ENCODE measurements at places on chromosomes 5 and 9.

DNA sequence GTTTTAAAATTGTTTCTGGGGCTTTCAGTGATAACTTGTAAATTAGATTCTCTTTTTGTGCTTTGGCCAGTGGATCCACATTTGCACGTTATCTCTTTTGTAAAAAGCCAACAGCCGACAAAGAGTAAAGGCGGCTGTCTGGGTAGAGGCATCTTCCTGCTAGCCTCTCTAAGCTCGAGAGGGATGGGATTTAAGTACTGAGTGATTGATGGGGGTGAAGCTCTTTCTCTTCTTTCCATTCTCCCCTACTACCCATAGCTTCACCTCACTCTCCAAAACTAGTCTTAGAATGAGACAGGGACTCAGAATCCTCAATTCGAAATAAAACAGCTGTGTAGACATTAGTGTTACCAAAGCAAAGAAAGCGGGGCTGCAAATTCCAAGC, 3.4 kb downstream of the PBX3 start:
- DNase-seq, result no peak

DNA sequence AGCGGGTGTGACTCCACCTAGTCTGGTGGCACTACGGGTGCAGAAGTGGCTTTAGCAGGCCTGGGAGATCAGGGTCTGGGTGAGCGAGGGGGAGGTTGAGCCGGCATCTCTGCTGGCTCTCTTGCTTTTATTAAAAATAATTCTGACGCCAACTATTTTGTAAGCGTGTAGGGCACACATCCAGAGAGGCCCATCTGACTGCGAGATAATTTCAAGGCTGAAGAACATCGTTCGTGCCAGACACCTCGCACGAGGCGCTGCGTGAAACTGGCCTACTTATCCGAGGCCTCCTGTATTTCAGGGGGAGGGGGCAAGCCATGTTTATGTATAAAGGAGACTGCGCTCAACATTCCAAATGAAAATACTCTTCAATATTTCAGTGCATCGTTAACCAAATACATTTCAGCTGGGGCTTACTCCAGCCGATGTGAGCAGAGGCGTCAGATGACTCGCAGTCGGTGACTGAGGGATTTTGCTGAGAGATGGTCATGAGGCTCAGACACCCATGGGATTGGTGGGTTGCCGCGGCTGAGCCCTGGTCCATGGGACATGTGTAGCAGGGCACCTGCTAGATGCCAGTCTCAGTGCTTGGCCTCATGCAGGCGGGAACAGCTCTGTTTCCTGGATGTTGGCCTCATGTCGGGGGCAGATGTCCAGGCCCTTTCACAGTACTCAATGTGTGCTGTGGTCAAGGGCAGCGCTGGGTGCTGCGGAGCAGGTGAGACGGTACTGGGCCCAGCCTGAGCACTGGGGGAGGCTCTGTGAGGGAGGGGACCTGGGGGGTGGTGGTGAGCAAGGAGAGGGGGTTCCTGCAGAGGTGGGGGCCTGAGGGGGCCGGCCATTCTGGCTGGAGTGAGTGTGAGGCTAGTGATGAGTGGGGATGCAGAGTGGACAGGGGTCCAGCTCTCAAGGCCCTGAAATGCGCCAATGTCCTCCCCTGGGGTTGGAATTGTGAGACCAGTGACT, 201.5 kb downstream of the DAB2IP start:
- DNase-seq, result no peak

DNA sequence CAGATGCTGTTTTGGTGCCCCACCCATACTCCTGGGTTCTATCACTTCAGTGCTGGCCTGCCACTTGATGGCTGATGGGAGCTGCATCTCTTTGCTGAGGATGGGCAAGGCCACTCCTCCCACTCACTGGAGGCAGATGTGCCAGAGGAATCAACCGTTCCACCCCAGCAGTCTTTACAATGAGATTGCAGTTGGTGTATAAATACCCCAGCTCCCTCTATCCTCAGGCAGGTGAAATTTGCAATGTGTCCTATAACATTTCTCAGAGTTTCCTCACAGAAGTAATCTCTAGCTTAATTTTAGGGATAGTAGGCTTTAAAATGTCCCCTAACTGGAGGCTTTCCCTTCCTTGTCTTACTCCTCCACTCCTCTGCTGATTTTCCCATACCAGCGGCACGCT, 36.5 kb upstream of the ERCC6L2 start:
- DNase-seq, result no peak

DNA sequence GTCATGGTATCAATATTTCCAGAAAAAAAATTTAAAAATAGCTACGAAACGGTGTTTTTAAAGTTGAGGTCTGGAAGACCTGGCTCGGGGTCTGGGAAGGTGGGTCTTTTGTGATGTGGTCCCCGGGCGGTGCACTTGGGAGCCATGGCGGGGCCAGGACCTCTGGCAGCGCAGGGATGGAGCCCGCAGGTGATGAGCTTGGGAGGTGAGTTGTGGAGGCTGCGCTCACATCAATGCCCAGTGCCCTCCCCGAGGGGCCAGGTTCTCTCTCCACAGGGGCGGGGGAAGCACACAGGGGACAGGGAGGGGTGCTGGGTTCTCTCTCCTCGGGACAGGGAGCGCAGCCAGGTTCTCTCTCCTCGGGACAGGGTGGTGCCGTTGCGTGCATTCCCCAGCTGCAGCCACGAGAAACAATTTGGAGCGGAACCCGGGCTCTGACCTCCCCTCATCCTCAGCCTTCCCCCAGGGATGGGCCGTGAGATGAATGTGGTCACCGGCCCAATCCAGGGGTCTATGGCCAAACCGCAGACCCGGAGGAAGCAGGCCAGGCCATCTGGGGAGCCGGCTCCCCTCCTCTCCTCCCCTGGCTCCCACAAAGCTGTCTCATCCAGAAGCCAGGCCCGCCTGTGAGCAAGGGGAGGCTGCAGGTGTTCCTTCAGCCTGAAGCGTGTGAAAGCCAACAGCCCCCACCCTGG, 25.8 kb downstream of the DBH start:
- no peak for DNase-seq

DNA sequence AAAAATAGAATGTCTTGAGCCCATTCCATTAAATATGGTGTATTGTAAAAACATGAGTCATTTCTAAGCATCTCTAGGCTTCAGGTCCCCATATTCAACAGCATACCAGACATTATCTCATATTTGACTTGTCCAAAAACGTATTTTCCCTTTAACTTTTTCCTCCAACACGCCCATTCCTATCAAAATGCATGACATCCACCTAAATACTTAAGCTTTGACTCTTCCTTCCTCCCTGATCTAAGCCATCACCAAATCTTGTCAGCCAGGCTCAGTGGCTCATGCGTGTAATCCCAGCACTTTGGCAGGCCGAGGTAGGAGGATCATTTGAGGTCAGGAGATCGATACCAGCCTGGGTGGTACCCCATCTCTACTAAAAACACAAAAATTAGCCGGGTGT, 23.9 kb downstream of the VCP start:
- no peak for DNase-seq

DNA sequence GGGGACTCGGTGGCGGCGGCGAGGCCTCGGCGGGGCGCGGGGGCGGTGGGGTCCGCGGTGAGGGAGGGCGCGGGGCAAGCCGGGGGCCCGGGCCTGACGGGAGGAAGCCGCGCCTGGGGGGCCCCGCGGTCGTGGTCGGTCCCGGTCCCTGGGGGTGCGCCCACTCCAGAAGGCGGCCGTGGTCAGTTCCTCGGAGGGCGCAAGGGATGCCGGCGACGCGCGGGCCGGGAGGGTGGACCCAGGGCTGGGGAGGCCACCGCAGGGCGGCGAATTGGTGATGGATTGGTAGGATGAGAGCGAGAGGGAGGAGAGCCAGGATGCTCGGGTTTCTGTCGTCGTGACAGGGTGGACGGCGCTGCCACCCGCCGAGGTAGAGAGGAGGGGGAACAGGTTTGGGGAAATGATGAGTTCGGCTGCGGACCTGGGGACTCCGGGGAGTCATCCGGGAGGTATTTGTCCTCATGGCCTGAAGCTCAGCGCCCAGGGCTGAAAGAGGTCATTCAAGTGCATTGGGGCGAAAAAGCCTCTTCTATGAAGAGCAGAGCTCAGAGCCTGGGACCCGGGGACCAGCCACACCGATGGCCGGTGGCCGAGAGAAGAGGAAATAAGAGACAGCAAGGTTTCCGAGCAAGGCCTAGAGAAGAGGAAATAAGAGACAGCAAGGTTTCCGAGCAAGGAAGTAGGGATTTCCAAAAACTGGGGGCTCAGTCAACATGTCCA, 557 bp downstream of the GNG10 start:
- DNase-seq, result peak; percentile 5

- DNase-seq, result no peak
These were observed 15.2 kb upstream of the TERT start for GRCh38 chr5:1310118-1310517.

DNA sequence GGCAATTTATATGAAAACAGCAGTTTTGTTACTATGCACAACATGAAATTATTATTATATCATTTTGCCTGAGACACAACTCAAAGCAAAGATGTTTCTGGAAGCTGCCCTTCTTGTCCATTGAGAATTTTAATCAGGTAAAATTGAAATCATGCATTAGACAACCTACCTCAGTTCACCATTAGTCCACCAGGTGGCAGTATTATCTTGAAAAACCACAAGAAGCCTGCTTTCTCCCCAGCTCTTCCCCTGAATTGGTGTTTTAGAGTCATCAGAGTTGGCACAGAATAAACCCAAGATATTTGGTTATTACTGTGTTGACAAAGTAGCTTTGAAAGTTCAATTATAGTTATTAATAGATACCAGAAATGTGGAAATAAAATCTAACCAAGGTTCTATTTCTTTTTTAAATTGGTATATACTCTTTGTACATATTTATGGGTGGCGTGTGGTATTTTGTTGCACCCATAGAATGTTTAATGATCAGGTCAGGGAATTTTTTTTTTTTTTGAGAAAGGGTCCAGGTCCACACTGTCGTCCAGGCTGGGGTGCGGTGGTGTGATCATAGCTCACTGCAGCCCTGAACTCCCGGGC, 25.7 kb downstream of the UTP15 start:
- DNase-seq, result no peak

GRCh38 chr5:150234576-150235499, 45.0 kb downstream of the SLC6A7 start:
- DNase-seq, result no peak

DNA sequence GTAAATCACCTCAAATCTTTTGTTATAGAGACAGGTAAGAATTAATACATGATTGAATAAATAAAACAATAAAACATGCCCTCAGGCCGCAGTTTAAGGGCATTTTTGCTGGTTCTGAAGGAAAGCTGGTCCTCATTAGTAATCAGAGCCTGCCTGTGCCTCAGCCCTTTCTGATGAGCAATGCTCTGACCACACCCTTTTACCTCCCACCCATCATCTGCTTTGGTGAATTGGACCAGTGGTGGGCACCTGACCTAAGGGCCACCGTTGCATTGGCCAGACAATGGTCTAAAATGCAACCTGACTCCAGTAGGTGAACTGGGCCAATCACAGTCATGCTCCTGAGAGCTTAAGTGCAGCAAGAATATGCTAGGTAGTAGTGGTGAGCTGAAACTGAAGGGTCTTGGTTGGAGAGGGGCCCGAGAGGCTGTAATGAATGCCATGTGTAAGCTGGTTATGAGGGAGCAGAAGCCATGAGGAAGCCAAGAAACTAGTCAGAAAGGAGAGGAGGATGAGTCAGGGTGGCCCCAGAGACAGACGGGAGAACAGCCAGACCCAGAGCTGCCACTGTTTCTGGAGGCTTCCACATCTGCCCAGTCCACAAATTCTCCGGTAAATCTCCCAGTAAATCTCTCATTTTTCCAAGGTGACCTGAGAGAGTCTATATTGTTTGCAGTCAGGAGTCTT, 45.5 kb upstream of the ZSWIM6 start:
- DNase-seq, result no peak

DNA sequence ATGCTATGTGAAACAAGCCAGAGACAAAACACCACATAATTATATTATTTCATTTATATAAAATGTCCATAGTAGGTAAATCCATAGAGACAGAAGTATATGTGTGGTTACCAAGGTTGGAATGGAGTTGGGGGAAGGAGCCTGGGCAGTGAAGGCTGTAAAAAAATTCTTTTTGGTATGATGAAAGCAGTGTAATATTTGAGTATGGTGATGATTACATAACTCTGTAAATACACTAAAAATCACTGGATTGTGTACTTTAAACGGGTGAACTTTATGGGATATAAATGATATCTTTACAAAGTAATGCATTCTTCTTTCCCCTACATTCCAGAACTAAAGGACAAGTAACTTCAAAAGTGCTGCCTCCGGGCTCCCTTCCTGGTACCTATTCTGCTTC, 155.8 kb downstream of the SH3GL2 start:
- DNase-seq, result no peak

Measured in cortex of kidney (tissue), 1 donor.